ENCODE measurements at places on chromosomes 2 and 18.

DNA sequence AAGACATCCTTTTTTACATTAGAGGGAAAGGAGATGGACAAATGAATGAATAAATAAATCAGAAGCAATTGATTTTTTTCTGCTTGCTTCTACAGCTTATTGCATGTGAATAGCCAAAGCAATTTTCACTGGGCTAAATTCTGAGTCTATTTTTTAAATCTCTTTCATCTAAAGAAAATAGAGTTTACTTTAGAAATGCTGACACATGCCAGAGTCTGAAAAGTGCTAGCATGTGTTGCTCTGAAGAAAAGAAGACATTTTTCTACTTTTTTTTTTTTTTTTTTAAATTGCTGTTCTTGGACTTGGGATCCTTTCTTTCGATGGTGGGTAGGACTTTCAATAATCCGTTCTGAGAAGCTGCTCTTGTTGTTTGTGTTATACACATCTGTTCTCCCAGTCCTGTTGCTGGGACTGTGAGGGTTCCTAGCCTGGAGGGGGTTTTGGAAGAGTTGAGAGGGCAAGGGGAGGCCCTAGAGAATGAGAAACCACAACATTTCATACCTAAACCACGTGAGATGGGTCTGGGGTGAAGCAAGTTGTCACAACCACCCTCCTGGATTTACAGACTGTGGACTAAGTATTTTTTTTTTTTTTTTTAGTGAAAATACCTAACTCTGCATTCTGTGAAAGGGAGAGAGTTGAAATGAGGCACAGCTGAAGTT is 193.5 kb downstream of the PRKCE start:
- DNase-seq = no peak

- DNase-seq = no peak
These were observed 264.3 kb upstream of the SLC39A10 start for GRCh38 chr2:195392446-195393336.

DNA sequence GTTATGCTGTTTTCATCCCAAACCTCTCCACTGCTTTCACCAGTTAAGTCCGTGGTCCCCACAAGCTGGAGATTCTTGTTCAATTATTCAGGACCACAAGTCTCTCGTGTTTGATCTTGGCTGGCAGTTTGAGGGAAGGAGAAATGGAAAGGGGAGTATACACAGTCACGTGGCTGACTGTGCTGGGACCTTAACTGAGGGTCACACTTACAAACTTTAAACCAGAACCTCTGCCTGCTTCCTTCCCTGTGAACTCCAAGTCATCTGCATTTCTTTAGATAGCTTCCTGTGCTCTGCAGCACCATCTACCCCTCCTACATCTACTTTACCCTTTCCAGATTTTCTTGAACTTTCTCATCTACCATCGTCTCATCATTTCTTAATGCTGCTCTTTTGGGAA is 91.7 kb downstream of the ARHGEF4 start:
- no peak for DNase-seq

GRCh38 chr2:235229236-235229635 is 264.6 kb upstream of the AGAP1 start:
- DNase-seq = no peak

DNA sequence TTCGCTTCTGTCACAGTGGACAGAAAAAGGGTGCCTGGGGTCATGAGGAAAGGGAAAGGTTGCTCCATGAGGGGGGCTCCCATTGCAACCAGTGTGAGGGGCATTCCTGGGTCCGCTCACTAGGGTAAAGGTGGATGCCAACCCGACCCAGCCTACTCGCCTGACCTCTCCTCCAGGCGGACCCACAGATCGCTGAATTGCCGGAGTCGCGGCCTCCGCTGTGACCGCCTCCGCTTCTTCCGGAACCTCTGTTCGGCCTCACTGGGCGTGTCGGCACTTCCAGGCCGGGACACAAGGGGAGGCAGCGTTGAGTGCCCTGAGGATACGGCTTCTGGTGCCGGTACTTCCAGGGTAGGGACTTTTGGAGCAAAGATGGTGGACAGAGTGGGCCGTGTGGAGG is 57.1 kb downstream of the TRABD2A start:
- no peak for DNase-seq

GRCh38 chr2:109472331-109472959 is 141.3 kb downstream of the SEPTIN10 start:
- DNase-seq = peak; percentile 21

- no peak for DNase-seq
These were observed 884.4 kb upstream of the KLHL29 start for GRCh38 chr2:22500555-22500935.

DNA sequence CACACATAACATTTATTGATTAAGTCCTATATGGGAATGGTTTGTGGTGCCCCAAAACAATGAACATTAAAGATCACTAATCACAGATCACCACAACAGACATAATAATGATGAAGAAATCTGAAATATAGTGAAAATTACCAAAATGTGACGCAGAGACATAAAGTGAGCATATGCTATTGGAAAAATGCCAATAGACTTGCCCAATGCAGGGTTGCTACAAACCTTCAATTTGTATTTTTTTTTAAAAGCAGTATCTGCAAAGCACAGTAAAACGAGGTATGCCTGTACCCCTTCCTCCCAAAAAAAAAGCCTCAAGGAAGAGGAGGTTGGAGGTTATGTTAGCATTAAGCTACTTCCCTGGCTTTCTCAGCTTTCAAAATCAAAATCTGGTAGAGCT is 131.1 kb downstream of the RBMS1 start:
- no peak for DNase-seq

GRCh38 chr2:118670276-118670675 is 177.2 kb downstream of the EN1 start:
- DNase-seq = no peak

GRCh38 chr18:67705748-67706147 is 189.2 kb upstream of the DSEL start:
- DNase-seq = no peak

DNA sequence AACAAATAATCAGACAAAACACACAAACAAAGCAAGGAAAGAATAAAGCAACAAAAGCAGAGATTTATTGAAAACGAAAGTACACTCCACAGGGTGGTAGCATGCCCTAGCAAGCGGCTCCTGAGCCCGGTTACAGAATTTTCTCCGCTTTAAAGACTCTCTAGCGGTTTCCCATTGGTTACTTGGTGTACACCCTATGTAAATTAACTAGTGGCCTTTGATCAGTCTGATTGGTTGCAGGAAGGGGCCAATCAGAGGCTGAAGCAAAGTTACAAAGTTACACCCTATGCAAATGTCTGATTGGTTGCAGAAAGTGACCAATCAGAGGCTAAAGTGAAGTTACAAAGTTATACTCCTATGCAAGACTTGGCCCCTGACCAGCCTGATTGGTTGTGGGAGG is 242.9 kb downstream of the LDLRAD4 start:
- DNase-seq = no peak

DNA sequence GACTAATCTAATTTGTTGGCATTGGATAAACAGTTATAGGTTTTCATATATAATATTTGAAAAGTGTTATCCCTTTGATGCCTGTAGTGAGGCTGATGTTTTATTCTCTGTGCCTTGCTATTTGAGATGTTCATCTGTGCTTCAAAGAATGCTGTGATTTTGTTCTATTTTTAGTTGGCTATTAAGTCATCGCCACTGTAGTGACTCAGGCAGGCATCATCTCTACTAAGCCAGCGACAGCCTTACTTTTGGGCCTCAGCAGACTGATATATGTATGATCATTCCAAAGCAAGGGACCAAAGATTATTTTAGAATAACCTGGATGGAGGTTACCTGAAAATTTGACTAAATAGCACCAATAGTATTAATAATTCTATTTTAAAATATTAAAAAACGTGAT is 1674.5 kb upstream of the NXPH2 start:
- DNase-seq = no peak

GRCh38 chr18:61606759-61607158 is 273.5 kb downstream of the CDH20 start:
- DNase-seq = peak; percentile 69

DNA sequence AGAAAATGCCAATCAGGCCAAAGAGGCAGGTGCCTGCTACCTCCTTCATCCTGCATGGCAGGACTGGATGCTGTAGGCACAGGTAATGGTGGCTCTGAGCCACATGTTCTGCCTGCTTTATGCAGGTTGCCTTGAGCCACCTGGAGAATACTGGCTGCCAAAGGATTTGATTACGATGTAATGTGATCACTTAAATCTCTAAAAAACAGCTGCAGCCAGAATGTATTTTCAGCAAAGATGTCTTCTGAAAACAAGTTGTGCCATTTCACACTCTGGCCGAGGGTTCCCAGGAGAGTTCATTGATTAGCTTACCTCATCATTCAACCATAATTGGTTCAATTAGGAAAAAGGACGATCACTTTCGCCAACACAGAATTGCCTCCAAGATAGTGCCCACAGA is 17.9 kb upstream of the MSGN1 start:
- DNase-seq = no peak

DNA sequence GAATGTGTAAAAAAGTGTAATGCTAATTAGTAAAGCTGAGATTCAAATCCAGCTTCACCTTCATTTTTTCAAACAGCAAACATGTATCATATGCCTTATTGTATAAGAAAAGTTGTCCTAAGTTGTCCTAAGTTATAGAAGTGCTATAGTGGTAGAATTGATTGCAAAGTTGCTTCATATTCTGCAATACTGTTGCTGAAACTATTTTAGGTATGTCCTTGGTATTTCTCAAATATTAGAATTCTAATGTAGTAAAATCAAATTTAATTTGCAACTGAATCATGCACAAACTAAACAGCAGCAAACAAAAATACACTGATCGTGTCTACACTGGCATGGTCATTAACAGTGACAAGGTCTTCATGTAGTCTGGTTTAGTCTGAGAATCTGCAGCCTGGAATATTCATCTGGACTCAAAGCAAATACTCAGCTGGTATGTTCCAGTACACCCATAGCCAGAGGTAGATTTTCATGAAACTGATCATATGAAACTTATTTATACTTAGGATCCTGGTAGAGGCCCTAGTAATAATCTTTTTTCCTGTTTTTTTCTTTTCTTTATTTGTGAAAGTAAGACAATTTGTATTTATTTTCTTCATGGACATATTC is 555.6 kb upstream of the ZEB2 start:
- no peak for DNase-seq

- no peak for DNase-seq
These were observed 1.4 kb downstream of the SP110 start for GRCh38 chr2:230218421-230218820.

Data from endothelial cell (in vitro differentiated cells).